ENCODE measurements at places on chromosomes 1 and 21.

- DNase-seq, result no peak
These were observed 8.1 kb downstream of the MTF1 start for GRCh38 chr1:37851262-37851661.

- DNase-seq, result peak; percentile 74
These were observed 27.5 kb downstream of the ARID1A start for GRCh38 chr1:26723013-26723991.

DNA sequence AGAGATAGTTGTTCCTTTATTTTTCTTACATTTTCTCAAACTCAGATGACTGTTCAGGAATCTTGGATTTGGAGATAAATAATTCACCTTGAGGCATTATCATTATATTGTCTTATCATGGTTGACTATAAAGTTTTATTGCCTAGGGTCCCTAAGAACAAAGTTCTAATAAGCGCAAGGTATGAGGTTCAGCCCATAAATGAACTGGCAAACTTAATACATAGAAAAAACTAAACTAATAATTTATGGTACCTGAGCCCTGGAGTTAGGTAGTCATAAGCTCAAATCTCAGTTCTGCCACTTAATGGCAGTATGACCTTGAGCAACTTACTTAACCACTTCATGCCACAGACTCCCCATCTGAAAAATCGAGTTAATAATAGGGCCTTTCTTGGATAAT, 334.0 kb upstream of the PBX1 start:
- DNase-seq, result no peak

DNA sequence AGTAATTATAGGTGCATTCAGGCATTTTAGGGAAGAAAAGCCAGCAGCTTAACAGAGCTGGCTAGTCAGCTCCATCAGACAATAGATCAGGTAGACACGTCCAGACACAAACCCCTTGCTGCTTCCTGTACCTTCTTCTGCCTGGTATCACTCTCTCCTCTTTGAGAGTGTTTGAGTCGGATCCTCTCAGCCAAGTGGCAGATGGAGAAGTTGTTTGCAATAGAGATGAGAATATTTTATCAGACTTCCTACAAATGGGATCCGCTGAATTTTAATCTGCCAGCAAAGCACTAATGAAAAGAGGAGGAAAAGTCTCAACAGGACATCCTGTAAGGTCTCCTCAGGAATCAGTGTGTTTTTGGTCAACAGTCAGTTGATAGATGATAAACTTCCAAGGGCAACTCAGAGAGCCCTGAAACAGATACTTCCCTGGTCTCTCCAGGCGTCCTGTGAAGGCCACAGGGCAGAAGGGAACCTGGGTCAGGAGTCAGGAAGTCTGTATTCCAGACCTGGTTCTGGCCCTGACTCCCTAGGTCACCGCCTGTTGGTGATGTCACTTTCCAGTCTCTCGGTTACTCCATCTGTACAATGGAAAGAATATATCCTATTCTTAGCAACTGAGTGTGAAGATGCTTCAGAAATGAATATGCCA, 62.1 kb upstream of the PROX1 start:
- DNase-seq, result no peak

DNA sequence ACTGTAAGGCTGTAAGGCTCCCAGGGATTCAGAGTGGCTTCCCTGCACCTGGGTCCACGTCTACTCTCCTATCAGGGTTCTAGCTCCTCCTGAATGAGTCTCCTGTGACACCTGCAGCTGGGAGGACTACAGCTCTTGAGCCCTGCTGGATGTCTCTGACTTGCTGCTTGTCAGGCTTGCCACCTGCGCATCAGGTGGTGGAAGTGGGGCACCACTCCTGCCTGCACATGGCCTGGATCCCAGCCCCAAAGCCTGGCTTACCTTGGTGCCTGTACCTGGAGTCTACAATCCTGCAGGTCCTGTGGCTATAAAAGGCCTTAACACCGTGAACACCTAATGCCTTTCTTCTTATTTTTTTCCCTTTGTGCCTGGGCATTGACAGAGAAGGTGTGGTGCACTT, 82.2 kb downstream of the FAM78B start:
- no peak for DNase-seq

All from heart right ventricle (tissue), 16 donors.